Amniotic stem cell (primary cell): ENCODE measurements at places on chromosomes 2 and 18.

DNA sequence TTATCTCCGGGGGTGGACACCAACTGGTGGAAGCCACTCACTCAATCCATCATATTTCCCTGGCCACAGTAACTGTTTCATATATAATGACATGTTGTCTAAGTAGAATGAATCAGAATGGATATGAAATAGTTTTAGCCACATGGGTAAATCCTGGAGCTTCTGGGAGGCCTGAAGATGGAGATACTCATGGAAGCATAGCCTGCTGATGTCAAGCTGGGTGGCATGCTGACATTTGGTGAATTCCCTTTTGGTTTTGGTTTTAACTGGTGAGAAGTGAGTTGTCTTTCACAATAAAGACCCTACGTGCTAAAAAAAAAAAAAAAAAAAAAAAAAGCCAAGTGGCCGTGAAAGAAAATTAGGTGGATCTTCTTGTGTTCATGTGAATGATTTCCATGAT is 105.3 kb upstream of the ITGA6 start:
- no peak for DNase-seq

DNA sequence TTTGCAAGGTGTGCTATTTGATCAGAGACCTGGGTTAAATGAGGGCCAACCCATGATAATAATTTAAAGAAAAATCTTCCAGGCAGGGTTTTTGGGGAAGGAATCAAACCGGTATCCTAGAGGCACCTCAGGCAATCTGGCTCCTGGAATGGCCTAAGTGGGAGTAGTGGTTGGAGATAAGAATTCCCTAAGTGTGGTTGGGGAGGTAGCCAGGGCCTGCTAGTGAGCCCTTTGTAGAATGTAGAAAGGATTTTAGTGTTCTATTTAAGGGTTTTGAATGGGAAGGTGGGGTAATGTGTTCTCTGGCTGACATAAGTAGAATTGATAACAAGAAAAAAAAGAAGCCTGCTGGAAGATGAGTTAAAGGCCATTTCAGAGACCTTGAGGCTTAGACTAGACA is 422.2 kb downstream of the XIRP2 start:
- DNase-seq, result no peak

GRCh38 chr2:3141696-3142095 is 235.9 kb downstream of the EIPR1 start:
- DNase-seq, result no peak

DNA sequence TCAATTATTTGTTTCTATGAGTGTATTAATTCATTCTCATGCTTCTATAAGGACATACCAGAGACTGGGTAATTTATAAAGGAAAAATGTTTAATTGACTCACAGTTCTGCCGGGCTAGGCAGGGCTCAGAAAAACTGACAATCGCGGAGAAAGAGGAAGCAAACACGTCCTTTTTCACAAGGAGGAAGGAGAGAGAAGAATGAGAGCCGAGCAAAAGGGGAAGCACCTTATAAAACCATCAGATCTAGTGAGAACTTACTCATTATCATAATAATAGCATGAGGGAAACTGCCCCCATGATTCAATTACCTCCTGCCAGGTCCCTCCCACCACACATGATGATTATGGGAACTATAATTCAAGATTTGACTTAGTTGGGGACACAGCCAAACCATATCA is 294.0 kb downstream of the DSC3 start:
- DNase-seq, result no peak

DNA sequence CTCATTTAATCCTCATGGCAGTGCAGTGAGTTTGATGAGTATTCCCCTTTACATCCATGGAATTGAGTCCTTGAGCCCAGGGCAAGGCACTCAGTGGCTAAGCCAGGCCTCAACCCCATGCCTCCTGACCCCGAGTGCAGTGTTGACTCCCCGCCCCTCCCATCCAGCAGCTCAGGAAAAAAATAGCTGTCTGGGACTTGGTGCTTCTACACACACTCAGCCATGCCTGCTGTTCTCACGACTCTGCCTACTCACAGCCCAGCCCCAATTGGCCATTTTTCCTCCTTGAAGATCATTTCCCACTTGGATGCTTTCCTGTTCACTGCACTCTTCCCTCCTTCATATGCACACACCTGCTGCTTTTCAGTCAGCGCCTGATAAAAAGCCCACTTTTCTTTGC is 8.8 kb downstream of the FOSL2 start:
- DNase-seq, result no peak

DNA sequence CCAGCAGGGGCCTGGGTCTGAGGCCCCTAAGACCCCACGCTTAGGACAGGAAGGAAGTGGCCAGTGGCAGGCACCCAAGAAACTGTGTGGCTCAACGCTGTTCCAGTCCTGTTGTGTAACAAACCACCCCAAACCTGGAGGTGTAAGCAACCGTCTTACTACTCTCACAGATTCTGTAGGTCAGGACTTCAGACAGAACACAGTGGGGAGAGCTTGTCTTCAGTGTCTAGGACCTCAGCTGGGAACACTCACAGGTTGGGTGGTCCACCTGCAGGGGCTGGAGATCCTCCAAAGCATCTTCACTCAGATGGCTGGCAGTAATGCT is 123.0 kb downstream of the KLHL29 start:
- DNase-seq, result no peak

- no peak for DNase-seq
These were observed 86.5 kb downstream of the UXS1 start for GRCh38 chr2:106107509-106108131.

DNA sequence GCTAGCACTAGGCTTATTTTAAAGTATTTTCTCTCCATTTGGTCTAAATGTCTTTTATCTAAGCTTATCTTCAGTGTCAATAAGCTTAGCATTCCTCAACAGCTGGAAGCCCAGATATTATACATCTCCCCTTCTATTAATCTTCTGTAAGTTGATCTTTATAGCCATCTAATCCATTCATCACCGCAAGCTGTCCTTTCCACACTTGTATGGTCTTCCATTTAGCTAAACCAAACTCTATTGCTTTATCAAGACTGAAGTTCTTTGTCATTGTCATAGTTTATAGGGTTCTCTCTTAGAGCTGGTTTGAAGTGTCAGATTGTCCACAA is 101.3 kb upstream of the GPR45 start:
- DNase-seq, result no peak

- DNase-seq, result no peak
These were observed 325.3 kb upstream of the RND3 start for GRCh38 chr2:150812664-150813367.
